Activated CD4-positive, alpha-beta memory T cell treated with anti-CD3 and anti-CD28 coated beads, Interleukin-2, amount 10 ng/mL, durations not matched to agents 7 days and 5 days (primary cell): ENCODE measurements at places on chromosomes 11 and 22. TPM values are rescaled to one million over a fixed set of nuclear protein-coding genes. Genes with fewer than 3 reads are reported as not detected.

DNA sequence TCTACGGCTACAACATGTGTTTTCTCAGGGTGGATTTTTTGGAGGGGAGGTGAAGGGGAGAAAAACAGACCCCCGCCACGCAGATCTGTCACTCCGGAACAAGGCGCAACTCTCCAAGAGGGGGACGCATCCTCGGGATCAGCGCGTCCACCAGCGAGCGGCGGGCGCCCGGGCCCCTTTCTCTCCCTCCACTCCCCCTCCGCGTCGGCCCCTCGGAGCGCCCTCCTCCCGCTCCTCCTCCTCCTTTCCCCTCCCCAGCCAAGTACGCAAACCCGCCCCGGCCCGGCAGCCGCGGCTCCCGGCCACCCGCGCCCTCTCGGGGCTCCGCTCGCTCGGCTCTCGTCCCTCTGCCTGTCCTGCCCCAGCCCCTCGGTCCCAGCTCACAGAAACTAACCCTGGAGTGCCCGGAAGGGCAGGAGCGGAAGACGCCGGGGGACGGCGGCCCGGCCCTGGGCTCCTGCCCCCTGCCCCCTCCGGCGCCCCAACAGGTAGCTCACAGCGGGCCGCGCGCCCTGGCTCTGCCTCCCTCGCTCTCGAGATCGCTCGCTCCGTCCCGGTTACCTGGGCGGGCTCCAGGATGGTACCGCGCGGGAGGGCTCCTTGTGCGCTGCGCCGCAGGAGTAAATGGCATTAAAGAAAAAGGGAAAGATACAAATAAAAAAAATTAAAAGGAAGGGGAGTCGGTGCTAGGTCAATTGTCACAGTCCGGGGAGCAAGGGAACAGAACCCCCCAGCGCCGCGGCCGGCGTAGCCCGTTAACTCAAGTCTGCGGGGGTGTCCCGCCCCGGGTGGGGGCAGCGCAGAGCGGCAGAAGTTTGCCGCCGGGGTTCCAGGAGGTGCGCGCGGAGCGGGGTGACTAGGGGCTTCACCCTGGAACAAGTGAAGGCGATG, 131.4 kb upstream of the C11orf58 start:
- DNase-seq = no peak

GRCh38 chr22:30286813-30287647, 2.3 kb downstream of the CASTOR1 start:
- DNase-seq = peak; percentile 90

ZP1 gene
- 0.18 TPM for total RNA-seq

- peak; percentile 38 for DNase-seq
Observed at GRCh38 chr22:38397189-38398085, 57.6 kb downstream of the KCNJ4 start.

MS4A6A gene
- not detected for total RNA-seq

GRCh38 chr11:101030692-101031091, 98.9 kb downstream of the PGR start:
- DNase-seq = no peak

GRCh38 chr11:1131033-1131911, 26.5 kb upstream of the MUC5AC start:
- DNase-seq = peak; percentile 8

GDPD4 gene
- total RNA-seq = not detected
